ENCODE measurements at places on chromosomes 12 and 14.

DNA sequence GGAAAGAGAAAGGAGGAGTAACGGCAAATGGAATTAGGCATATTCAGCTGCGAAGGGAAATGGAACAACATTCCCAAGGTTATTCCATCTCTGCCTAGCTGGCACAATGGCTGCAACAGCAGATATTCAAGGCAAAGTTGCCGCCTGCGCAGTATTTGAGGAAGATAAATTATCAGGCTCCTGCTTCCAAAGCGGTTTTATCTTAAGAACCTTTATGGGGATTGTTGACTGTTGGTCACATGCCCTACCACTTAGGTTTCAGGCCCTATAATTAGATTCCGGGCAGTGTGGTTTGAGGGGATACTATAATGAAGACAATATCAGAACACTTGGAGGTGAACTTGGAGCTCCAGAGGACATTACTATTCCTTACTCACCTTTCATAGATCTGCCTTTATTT, 99.7 kb downstream of the FGD4 start:
- no peak for DNase-seq

GRCh38 chr14:53391156-53391555, 238.0 kb upstream of the DDHD1 start:
- no peak for DNase-seq

DNA sequence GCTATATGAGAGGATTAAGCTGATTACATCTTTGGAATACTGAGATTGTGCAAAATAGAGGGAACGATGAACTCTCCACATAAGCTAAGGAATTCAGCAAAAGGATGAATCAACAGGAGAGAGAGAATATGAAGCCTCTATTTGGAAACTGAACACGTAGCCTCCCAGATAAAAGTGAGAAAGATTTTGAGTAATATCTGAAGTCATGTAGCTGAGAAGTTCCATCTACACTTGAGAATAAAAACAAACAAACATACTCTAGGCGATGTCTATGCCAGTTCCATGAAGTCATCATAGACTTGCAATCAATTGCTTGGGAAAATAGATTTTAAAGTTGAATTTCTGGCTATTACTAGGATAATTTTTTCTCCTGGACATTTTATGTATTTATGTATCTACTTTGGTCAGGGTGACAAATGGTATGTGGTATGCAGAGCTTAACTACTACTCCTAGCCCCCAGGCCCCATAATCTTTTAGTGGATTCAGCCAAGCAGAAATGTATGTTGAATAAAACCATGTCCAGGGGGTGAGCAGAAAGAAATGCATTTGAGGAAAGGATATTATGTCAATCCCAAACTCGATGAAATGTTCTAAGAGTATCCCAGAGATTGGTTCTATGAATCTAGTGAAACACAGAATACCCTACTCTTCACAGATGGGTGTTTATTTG, 627.4 kb downstream of the DIO2 start:
- DNase-seq = no peak

- DNase-seq = no peak
These were observed 60.1 kb downstream of the EPS8 start for GRCh38 chr12:15729097-15729496.

GRCh38 chr14:104938960-104939359, 14.3 kb downstream of the PLD4 start:
- DNase-seq = no peak

DNA sequence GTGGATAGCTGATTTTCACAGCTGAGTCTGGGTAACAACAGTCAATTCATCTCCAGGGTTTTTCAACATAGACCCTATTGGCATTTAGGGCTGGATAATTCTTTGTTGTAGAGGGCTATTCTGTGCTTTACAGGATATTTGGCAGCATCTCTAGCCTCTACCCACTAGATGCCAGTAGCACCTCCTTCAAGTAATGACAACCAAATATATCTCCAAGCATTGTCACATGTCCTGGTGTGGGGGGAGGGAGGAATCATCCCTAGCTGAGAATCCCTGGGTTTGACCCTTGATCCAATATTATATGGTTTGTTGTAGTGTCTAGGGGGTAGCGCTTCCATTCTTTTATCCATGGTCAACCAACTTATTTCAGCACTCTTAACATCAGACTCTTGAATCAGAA, 157.2 kb downstream of the ANO4 start:
- DNase-seq = no peak

DNA sequence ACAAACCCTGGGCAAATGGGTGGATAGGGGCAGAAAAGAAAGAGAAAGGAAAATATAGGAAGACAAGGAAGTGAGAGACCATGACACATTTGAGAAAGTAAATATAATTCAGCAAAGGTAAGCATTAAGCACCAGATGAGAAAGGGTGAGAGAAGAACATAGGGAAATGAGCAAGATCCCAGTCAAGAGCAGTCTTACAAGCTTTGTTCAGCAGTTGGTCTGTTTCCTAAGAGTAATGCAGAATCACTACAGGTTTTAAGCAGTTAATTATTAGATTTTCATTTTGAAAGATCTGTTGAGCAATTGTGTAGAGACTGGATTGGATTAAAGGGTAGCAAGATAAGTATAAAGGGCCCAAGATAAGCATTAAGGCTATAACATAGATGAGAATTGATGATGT, 146.3 kb downstream of the PLCZ1 start:
- DNase-seq = no peak

DNA sequence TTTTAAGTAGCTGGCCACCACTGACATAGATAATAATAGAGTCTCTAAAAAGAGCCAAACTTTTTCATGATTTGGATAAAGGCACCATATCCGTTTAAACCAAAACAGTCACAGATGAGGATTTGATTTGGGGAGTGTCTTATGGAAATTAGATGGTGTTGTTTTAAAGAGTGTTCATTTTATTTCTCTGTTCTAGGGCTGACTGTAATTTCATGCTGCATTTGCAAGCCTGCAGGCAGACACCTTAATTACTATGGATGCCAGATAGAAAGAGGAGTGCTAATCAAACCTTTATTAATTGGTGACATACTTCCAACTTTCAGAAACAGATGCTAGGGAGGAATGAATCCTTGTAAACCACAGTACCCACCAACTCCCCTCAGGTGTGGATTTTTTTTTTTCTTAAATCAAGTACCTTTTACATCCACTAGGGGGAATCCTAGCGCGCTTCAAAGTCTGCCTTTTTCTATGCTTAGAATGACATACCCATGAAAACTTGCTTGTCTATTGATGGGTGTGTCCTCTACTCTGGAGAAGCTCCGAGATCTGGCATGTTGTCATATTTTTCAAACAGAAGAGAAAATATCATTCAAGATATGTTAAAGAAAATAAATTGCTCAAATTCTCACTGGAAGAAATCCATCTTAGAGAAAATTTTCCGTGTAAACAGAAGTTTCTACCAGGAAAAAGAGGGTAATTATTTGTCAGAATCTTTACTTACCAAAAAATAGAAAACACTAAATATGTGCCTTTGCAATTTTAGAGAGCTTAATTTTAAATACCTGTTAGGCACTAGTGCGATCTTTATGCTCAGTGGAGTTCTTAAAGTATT, 14.2 kb upstream of the PLXNC1 start:
- peak; percentile 50 for DNase-seq

- DNase-seq = no peak
These were observed 175.3 kb downstream of the ESR2 start for GRCh38 chr14:64118892-64119291.

DNA sequence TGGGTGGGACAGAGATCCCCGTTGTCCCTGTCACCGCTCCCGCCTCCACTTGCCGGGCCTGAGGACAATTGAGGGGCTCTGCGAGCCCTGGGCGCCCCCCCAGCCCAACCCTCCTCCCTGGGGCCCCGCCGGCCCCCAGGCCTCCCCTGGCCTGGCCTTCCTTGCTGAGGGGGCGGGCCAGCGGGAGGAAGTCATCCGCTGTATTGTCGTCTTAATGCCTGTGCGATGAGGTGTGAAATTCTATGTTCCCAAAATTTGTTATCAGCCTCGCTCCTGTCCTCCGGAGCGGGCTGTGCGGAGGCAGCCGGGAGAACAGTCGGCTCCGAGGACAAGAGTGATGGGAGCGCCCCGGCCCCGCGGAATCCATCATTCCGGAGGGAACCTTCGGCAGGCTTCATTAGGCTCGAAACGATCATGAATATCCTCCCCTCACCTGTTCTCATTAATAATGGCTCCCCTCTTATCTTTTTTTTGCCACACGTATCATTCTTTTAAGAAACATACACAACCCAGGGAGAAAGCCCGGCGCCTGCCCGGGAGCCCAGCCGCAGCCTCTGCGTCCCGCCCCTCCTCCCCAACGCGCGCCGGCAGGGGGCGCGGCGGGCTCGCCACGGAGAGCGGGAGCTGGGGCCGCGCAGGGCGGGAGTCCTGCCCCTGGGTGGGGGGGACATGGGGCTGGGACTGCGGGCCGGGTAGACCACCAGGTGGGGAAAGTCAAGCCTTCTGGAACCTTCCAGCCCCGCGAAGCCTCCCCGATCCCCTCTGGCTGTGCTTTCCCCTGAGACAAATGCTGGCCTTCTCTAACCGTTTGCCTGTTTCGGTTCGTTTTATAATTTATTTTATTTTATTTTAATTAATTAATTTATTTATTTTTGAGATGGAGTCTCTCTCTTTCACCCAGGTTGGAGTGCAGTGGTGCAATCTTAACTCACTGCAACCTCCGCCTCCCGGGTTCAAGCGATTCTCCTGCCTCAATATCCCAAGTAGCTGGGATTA, 17.1 kb upstream of the DLK1 start:
- DNase-seq = no peak

- no peak for DNase-seq
These were observed 10.0 kb upstream of the NR1H4 start for GRCh38 chr12:100463661-100464060.

- no peak for DNase-seq
These were observed 58.1 kb downstream of the TEAD4 start for GRCh38 chr12:3017281-3017680.

- no peak for DNase-seq
These were observed 103.1 kb downstream of the SCN8A start for GRCh38 chr12:51694146-51694545.

DNA sequence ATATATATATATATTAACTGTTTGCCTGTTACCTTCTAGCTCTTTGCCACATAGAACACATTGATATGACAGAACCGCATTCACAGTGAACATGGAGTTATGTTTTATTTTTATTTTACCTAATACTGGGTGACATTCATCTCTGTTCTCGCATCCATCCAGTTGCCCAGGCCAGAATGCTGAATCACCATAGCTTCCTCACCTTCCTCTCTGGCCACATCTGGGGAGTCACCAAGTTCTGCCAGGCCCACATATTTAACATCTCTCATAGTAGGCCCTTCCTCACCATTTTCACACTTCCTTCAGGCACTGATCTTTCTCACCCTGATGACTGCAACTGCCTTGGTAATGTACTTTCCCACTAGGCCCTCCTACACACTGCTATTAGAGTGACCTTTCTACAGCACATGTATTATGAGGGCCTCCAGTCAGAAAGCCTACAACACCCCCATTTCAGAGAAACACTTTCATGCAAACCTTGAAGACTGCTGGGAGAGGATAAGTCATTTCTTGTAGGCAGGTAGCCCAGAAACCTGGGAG, 106.8 kb downstream of the LGR5 start:
- no peak for DNase-seq

GRCh38 chr12:60630796-60631195, 1035.0 kb downstream of the SLC16A7 start:
- DNase-seq = no peak

DNA sequence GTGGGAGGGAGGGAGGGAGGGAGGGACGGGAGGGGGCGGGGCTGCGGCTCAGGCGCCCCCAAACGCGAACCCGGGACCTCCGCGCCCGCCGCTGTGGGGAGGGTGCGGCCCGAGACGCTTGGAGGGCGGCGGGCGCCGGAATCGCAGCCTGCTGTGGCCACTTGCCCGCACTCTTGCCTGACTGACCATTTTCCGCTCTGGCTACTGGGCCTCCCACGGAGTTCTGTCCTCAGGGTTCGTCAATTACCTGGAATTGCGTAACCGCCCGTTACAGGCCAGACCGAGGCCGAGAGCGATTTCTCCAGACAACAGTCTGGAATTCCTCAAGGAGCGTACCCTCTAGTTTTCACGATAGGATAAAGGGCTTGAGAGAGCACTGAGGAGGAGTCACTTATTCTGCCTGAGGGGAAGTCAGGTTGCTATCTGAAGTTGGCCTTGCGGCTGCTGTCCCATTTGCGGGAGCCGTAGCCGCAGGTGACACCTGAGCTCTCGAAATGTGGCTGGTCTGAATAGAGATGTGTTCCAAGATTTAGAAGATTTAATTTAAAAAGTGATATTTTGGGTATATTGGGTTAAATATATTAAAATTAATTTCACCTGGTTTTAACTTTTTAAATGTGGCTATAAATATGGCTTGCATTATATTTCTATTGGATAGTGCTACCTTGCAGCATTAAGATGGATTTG, 446 bp upstream of the ZNF641 start:
- DNase-seq = peak; percentile 2

- DNase-seq = no peak
These were observed 208.7 kb downstream of the AEBP2 start for GRCh38 chr12:19647806-19648556.

GRCh38 chr14:75863221-75863620, 118.6 kb downstream of the TGFB3 start:
- no peak for DNase-seq

GRCh38 chr14:97850886-97851285, 1053.7 kb downstream of the VRK1 start:
- DNase-seq = no peak

- no peak for DNase-seq
These were observed 357.6 kb downstream of the APAF1 start for GRCh38 chr12:99002731-99003130.

DNA sequence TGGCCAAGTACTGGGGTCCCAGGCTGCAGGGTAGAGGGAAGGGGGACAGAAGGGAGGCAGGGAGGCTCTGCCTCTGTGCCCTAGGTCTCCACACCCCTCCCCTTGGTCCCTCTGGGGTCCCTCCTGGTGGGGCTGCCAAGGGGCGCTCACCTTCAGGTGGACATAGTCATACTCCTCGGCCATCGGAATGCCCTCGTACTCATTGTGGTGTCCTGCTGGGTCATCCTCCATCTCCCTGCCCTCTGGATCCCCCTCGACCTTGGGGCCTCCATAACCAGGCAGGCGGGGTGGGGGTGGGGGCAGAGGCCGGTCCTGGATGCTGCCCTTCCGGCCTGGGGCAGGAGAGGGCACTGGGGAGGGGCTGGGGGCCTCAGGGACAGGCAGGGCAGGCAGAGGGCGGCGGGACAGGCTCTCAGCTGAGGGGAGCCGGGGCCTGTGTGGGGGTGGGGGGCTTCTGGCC, 5.8 kb downstream of the EFS start:
- DNase-seq = no peak

DNA sequence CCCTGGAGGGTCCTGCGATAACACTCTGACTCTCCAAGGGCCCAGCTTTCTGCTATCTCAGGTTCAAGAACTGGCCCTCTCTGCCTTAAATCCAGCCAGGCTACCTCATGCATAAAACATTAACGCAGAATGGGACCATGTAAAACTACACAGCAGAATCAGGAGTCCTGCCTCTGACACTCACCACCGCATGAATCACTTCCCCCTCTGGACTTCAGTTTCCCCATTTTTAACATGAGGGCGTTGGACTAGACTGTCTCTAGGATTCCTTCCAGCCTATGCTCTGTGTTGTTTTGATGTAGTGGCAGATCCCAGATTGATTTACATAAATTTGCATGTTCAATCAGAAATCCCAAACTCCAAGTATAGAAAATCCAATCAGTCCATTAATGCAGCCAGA, 3.3 kb downstream of the NCKAP5L start:
- DNase-seq = no peak

- DNase-seq = no peak
These were observed 366.8 kb downstream of the VRK1 start for GRCh38 chr14:97164021-97164420.

Measured in CD4-positive, alpha-beta T cell treated with Interleukin-6 at 100 ng/mL for 8 hours (primary cell).